ENCODE measurements at places on chromosomes 6 and 20.
A peak's percentile ranks its signal among the peaks of the same experiment; 100 is the strongest.

DNA sequence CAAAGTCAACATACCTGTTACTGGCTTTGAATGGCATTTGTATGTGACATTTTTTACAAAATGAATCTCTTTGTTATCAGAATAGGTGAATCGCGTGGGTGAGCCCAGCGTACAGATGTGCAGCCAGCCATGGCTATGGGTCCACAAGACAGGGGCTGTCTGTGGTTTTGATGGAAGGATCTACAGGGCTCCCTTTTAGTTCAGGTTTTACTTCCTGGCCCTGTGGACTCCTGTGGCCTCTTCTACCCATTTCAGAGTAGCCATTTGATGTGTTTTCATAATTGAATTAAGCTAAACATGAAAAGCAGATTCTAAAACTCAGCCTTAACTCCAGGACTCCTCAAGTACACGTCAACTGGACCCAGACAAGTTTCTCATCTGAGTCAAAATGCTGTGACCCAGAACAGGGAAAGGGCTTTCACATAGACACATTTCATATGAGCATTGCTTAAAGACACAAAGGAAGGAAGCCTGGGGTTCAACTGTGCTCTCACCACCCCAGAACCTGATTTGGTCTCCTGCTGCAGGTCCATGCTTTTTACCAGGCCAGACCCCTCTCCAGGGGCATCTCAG, 105.3 kb upstream of the NAA20 start:
- DNase-seq = no peak

GRCh38 chr6:133637436-133637835, 251.5 kb upstream of the TCF21 start:
- DNase-seq = no peak

DNA sequence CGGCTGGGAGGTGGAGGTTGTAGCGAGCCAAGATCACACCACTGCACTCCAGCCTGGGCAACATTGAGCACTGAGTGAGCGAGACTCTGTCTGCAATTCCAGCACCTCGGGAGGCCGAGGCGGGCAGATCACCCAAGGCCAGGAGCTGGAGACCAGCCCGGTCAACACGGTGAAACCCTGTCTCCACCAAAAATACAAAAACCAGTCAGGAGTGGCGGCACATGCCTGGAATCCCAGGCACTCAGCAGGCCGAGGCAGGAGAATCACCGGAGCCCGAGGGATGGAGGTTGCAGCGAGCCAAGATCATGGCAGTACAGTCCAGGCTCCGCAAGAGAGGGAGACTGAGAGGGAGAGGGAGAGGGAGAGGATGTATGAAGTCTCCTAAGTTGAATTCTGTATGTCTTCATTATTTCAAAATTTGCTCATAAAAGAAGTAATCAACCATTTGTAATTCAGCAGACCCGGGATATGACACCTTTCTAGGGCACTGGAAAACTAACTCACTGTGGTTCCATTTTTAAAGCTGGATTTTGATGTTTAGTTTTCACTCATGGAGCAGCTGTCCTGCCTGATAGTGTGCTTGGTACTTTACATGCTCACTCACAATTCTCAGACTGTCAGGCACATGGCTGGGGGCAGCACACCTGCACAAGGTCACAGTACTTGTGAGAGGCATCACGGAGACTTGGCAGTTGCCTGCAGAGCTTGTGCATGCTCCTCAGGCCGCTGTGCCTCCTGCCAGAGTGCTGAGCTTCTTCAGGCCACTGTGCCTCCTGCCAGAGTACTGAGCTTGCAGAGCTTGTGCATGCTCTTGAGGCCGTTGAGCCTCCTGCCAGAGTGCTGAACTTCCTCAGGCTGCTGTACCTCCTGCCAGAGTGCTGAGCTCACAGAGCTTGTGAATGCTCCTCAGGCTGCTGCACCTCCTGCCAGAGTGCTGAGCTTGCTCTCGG, 106.2 kb downstream of the ERMARD start:
- no peak for DNase-seq

DNA sequence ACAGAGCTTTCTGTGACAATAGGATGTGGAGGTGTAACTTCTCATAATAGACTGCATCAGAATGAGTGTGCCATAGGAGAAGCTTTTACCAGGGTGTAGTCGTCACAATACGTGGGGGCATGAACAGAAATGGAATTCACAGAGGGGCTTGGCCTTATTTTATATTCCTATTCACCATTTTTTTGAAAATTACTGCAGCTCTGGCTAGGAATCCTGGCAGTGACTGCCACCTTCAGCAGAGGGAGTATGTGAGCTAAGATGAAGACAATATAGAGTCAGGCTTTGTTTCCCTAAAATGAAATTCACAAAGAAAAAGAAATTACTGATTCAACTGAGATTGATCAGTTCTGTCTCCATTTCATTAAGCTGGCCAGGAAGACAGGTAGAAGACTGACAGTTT, 13.9 kb downstream of the TOMM6 start:
- no peak for DNase-seq

DNA sequence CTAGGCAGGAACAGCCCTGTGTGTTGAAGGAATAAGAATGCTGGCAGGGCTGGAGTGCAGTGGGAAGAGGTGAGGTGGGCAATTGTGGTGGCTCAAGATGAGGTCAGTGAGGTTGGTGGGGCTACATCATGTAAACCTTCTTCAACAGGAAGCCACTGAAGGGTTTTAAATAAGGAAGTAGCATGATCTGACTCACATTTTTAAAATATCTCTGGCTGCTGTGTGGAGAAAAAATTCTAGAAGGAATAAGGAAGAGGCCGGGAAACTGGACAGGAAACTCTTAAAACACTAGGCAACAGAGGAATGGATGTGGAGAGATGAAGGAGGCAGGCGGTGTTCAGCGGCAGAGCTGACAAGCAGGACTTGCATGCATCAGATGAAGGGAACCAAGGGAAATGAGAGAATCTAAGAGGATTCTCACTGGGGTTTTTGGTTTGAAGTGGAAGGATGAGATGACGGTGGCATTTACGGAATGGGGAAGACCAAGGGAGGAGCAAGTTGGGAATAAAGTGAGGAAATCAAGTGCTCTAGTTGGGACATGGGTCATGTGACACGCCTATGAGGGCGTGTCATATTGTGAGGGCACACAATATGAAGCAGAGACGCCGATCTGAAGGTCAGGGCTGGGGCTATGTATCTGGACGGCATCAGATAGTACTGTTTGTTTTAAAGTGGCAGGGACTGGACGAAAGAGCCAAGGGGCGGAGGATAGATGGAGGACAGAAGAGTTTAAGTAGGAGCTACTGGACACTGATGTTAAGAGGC, 18.2 kb downstream of the TMEM242 start:
- peak; percentile 32 for DNase-seq

DNA sequence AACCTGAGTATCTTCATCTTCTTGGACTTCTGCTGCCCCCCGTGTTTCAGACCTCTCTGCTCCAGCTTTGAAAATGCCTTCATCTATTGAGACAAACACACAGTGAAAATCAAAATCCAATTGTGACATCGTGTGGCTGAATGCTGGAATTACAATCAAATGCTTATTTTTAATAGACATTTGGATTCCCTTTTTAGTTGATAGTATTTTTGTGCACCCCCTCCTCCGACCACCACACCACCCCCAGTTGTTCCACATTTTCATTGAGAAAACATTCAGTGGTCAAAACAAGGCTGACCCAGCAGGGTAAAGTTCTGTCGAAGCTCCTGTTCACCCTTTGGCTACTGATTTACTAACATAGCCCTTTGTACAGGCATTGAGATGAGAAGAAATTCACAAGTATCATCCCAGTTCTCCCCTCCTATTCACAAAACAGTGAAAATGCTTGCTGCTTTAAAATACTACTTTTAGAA, 79.0 kb downstream of the NRSN1 start:
- peak; percentile 20 for DNase-seq

DNA sequence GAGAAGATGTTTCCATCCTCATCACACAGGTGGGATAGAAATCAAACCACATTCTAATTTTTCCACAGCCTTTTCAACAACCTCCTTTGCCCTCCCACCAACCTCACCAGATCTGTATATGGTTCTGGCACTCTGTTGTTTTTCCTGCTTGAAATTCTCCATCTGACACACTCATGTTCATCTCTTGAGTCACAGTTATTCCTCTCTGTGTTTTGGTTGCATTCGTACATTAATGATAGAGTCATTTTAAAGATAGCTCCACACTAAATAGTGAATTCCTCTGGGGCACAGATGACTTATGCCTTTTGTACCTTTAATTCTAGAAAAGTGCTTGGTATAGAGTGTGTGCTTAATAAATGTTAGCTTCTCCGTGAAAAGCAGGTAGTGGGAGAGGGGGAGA, 1.4 kb upstream of the GCLC start:
- DNase-seq = peak; percentile 37

DNA sequence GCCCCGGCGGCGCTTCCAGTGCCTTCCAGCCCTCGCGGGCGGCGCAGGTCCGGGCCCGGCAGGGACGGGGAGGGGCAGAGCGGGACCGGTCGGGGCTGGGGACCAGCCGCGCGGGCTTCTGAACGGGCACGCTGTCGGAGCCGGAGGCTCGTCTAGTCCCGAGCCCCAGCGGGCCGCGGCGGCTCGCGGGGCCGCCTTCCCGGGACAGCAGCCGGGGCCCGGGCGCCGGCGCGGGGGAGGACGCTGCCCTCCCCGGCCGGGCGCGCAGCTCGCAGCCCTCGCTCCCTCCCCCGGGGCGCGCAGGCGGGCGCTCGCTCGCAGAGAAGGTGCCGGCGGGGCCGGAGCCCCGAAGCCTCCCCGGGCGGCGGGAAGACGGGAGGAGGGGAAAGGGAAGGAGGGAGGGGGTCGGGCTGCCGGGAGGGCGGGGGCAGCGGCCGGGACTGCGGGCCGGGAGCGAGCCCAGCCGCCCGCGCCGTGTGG, 696 bp upstream of the SIRPA start:
- peak; percentile 61 for DNase-seq

All from fibroblast of skin of abdomen (primary cell).